SJSA1 (cell line): ENCODE measurements at places on chromosomes 7 and 10. TPM values are rescaled to one million over a fixed set of nuclear protein-coding genes. Genes with fewer than 3 reads are reported as not detected.

Gene GSDME
- total RNA-seq, result 7.9 and 12.9 TPM in 2 replicates

Gene MRPS16
- 63.8 and 79.0 TPM in 2 replicates for total RNA-seq

Gene SP4
- 9.1 and 13.6 TPM in 2 replicates for total RNA-seq

Gene SORBS1
- total RNA-seq, result 1.1 and 2.9 TPM in 2 replicates

- DNase-seq, result no peak
These were observed 11.1 kb downstream of the DPY19L1 start for GRCh38 chr7:35026150-35026549.

DNA sequence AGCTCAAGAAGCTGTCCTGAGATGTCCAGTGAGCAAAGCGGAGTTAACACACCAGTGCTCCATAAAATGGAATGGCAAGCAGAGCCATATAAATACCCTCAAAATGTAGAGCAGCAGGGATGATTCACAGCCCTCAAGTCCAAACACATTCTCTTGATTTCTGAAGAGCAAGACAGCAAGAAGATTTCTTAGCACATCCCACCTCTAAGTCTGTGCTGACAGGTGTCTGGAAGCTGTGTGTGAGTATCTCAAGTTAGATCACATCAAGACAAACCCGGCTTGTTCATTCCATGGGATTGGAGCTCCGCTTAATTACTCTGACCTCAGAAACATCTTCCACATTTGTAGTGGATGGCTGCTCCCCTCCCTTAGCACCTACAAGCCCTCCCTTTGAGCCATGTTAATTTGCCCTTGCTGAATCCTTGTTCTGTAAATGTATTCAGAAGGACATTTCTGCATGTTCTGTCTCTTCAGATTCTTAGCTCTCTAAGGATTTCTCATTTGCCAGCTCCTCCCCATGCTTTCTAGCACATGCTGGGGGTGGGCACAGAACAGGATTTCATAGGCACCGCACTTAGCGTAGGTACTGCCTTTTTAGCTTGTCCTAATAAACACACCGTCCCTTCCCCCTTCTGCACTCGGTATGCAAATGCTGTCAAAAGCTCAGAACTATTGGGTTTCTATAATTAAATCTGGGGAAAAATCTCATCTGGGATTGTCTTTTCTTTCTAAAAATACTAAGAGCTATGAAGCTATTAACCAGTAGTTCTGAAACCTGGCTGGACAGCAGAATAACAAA lies 112.7 kb downstream of the CPXM2 start:
- no peak for DNase-seq

DNA sequence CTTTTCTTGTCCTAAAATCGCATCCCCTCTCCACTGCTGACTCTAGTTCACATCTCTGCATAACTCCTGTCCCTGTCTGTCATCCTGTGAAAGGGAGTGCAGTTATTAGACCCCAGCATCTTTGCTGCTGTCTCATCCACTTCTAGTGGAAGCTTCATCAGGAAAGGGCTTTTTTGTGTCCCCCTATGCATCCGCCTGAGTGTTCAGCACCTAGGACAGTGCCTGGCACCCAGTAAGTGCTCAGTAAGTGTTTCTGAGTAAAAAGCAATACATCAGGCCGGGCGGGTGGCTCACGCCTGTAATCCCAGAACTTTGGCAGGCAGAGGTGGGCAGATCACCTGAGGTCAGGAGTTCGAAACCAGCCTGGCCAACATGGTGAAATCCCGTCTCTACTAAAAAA lies 211.8 kb upstream of the FOXK1 start:
- no peak for DNase-seq

GRCh38 chr7:8051373-8051772 lies 82.8 kb downstream of the GLCCI1 start:
- no peak for DNase-seq

DNA sequence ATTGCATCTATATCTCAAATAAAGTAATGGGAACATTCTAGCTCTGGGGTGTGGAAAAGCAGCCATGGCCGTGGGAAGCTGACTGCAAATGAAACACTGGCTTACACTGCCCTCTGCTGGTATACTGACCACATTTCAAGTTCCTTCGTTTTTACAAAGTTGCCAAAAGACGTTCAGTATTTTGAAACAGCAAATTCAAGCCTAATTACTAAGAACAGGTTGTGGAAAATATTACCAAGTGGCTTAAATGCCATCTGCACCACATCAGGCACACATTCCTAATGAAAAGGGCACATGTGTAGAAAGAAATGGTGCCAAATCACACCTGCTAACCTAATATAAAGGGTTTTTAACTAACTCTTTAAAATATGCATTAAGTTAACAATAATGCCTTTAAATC lies 83.9 kb downstream of the JAZF1 start:
- peak; percentile 55 for DNase-seq

GRCh38 chr10:78934532-78934898 lies 134.3 kb upstream of the ZMIZ1 start:
- DNase-seq, result no peak

GRCh38 chr7:118185163-118185860 lies 1.3 kb downstream of the LSM8 start:
- no peak for DNase-seq

- no peak for DNase-seq
These were observed 137.0 kb downstream of the ETV1 start for GRCh38 chr7:13852281-13852968.
